ENCODE measurements at places on chromosomes 5 and 9. TPM values are rescaled to one million over a fixed set of nuclear protein-coding genes. Genes with fewer than 3 reads are reported as not detected.

- DNase-seq, result no peak
Observed at GRCh38 chr9:112382501-112383364, 2.8 kb downstream of the HSDL2 start.

- DNase-seq, result no peak
Observed at GRCh38 chr5:59732301-59732700, 161.2 kb downstream of the PDE4D start.

Gene CD180
- 0.68 TPM for polyA plus RNA-seq

DNA sequence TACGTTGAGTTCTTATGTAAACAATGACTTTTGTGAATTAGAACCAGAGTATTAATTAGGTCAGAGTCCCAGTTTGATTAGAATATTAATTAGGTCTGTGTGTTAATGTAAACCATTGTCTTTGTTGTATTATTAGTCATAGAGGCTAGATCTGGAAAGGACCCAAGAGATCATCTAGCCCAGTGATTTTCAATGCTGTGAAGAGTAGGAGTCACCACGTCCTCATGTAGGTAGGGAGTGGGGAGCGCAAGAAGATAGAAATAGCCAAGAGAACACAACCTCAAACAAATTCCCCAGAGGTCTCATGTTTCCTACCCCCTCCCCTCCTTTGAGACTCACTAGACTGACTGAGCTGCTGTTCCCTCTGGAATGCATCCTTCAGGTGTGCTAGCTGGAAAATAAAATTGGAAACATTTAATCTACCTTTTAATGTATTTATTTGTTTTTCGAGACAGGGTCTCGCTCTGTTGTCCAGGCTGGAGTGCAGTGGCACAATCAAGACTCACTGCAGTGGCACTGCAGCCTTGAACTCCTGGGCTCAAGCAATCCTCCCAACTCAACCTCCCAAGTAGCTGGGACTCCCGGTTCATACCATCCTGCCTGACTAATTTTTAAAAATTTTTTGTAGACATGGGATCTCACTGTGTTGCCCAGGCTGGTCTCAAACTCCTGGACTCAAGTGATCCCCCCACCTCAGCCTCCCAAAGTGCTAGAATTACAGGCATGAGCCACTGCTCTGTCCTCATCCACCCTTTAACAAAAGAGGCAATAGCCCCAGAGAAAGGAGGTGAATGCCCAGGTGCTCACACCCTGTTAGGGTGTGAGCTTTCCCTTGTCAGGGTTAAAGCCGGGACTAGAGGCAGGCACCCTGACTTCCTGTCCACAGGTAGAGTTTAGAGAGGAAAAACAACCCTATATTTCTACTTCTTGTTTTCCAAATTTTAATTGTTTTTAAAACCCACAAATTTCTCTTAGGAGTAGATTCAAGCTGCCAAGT lies 92.9 kb downstream of the INIP start:
- no peak for DNase-seq

Gene TMEM171
- polyA plus RNA-seq, result 5.4 TPM

GRCh38 chr5:135651156-135651555 lies 72.4 kb upstream of the CXCL14 start:
- no peak for DNase-seq

DNA sequence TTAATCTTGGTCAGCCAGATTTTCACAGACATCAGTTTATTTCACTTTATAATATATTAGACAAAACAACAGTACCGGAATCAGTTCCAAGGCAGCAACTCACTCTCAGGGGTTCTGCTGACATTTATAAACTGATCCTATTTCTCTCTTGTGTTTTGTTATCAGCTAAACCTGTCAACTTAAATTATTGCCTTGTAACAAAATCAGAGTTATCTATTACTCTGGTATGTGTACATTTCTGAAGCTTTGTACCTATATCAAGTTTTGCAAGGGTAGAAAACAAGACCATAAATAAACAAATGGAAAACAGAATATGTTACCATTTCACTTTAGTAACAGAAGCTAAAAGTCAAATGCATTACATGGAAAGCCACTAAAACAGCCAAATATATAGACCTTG lies 122.1 kb downstream of the SIL1 start:
- peak; percentile 59 for DNase-seq

GRCh38 chr9:71768388-71769174 lies at the start of gene CEMIP2:
Gene CEMIP2, minus strand, starts transcription at chr9:71768513. Its CDS starts 18,140 bp downstream, at chr9:71750373.
- peak; percentile 62 for DNase-seq

Gene GALNT10
- 27.4 TPM for polyA plus RNA-seq

Gene RNF180
- polyA plus RNA-seq, result 10.2 TPM

GRCh38 chr5:81016116-81016515 lies 56.0 kb downstream of the RASGRF2 start:
- no peak for DNase-seq

Gene ANKRD20A1
- 3.1 TPM for polyA plus RNA-seq

DNA sequence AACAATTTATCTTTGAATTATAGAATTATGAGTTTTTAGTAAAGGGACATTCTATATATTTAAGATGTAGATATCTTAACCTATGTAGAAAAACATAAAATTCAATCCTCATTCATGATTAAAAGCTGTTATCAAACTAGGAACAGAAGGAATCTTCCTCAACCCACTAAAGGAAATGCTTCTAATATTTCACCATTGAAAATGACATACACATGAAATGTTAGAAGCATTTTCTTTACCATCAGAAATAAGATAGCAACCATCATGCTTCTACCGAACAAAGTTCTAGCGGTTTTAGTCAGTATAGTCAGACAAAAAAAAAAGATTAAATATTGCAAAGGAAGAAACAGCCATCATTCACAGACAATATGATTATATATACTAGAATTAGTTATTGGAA lies 32.2 kb downstream of the SHOC1 start:
- DNase-seq, result no peak

Gene FOXI1
- polyA plus RNA-seq, result 7.0 TPM

- DNase-seq, result no peak
Observed at GRCh38 chr5:14168144-14168792, 25.1 kb downstream of the TRIO start.

- DNase-seq, result no peak
Observed at GRCh38 chr9:123718188-123718587, 211.7 kb downstream of the DENND1A start.

GRCh38 chr9:72843520-72844439 lies 109.1 kb downstream of the ALDH1A1 start:
- no peak for DNase-seq

Gene FBP2
- polyA plus RNA-seq, result not detected

GRCh38 chr5:38905516-38905915 lies 59.7 kb downstream of the OSMR start:
- DNase-seq, result no peak

GRCh38 chr5:175920231-175920811 lies 47.8 kb downstream of the THOC3 start:
- DNase-seq, result no peak

Gene SLC27A6
- polyA plus RNA-seq, result 1.00 TPM

DNA sequence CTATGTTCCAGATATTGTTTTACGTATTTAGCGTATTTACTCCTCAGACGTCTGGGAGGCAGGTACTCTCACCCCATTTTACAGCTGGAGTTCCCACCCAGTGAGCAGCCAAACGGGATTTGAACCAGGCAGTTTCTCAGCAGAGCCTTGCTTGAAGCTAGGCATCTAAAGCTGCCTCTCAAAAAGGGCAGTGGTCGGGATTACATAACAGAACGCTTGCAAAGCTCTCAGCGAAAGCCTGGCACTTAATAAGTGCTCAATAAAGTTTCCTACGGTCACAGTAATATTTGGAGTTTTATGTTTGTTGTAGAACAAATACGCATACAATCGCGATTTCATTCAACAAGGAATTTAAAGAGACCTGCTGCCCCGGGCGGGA lies 286 bp upstream of the BSPRY start:
- DNase-seq, result no peak

GRCh38 chr9:94693485-94694204 lies 32.9 kb upstream of the AOPEP start:
- no peak for DNase-seq

Gene REEP5
- 125 TPM for polyA plus RNA-seq

Gene FBP1
- 51.3 TPM for polyA plus RNA-seq

Gene ENTPD2
- 3.3 TPM for polyA plus RNA-seq

GRCh38 chr5:44932922-44933585 lies 124.3 kb downstream of the MRPS30 start:
- DNase-seq, result no peak

Gene SVEP1
- polyA plus RNA-seq, result 8.0 TPM

Gene GAPT
- polyA plus RNA-seq, result 1.7 TPM

Gene NDUFS6
- polyA plus RNA-seq, result 54.6 TPM

DNA sequence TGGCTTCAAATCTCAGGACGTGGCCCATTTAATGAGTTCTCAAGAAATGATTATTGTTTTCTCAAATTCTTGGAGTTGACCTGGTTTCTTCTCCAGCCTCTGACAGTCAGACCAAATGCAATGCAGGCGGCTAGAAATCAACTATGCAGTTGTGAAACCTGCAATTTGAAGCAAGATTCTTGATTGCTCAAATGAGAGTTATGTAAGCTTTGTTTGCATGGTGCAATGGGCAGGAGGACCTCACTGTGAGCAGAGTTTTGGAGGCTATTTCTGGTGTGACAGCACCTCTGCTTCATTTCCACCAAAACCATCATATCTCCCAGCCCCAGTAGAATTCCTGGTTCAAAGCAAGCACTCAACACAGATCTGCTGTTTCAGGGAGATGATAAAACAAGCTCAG lies 500.0 kb upstream of the KLF4 start:
- DNase-seq, result no peak

- no peak for DNase-seq
Observed at GRCh38 chr9:16309469-16310271, 560.8 kb downstream of the BNC2 start.

Gene KIF20A
- polyA plus RNA-seq, result 44.0 TPM

Gene CDH9
- 12.7 TPM for polyA plus RNA-seq
